ENCODE measurements at places on chromosomes 16 and 17.
A peak's percentile ranks its signal among the peaks of the same experiment; 100 is the strongest.

DNA sequence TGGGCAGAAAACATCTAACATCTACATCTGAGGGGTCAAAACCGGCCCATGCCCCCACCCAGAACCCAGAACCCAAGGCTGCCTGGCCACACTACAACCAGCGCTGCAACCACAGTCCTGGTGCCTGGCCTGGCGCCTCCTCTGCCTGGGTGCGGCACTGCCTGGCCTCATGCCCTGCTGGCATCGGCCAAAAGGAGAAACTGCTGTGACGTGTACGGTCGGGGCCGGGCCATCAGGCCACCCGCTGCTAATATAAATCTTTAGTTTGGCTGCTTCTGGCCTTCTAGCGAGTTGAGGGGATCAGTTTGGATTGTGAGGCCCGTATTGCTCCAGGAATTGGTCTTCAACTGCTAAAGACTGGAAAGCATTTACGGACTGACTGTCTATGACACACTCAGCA, 22.8 kb downstream of the TMEM204 start:
- no peak for DNase-seq

- no peak for DNase-seq
These were observed 250.0 kb downstream of the PRKCA start for GRCh38 chr17:66552371-66552770.

GRCh38 chr16:49921791-49922456, 66.0 kb upstream of the ZNF423 start:
- DNase-seq: peak; percentile 5

DNA sequence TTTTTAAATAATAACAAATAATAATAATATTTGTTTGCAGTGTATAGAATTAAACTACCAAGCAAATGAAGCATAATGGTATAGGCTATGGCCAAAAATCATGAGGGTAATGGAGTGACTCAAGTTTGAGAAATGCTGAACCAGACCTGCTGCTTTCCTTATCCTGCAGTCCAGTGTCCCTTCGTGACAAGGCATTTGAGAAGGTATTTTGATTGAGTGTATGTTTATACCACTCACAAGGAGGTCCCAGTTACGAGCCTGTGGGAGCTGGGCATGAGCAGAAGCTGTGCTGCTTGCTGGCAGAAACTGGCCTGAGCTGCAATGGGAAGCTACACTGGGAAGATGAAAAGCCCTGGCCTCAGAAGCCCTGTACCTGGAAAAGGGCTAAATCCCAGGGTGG, 50.3 kb downstream of the GNAO1 start:
- no peak for DNase-seq

- peak; percentile 65 for DNase-seq
These were observed 6.3 kb downstream of the CCDC102A start for GRCh38 chr16:57530104-57530521.

GRCh38 chr17:44331249-44331760, 6.7 kb upstream of the SLC25A39 start:
- DNase-seq: peak; percentile 41

DNA sequence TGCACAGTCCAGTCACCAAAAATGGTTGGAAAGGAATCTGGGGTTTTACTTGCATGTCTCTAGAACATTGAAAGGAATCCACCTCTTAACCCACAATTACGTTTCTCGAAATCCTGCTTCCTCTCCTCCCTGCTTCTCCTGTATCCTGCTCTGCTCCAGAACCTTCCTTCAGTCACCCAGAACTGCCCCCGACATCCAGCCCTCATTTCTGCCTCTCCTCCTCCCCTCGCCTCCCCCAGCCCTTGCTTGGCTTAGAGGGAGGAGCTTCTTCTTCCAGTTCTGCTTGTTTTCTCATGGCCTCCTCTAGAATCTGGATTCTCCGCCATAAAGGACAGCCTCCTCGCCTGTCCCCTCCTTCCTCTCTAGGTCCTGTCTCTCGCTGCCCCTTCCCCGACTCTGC, 48.3 kb downstream of the ZDHHC7 start:
- DNase-seq: no peak

GRCh38 chr16:14248791-14249190, 177.7 kb downstream of the MRTFB start:
- no peak for DNase-seq

- no peak for DNase-seq
These were observed 1.4 kb downstream of the HIRIP3 start for GRCh38 chr16:29993903-29994599.

- no peak for DNase-seq
These were observed 104.1 kb upstream of the CORO6 start for GRCh38 chr17:29726715-29727252.

DNA sequence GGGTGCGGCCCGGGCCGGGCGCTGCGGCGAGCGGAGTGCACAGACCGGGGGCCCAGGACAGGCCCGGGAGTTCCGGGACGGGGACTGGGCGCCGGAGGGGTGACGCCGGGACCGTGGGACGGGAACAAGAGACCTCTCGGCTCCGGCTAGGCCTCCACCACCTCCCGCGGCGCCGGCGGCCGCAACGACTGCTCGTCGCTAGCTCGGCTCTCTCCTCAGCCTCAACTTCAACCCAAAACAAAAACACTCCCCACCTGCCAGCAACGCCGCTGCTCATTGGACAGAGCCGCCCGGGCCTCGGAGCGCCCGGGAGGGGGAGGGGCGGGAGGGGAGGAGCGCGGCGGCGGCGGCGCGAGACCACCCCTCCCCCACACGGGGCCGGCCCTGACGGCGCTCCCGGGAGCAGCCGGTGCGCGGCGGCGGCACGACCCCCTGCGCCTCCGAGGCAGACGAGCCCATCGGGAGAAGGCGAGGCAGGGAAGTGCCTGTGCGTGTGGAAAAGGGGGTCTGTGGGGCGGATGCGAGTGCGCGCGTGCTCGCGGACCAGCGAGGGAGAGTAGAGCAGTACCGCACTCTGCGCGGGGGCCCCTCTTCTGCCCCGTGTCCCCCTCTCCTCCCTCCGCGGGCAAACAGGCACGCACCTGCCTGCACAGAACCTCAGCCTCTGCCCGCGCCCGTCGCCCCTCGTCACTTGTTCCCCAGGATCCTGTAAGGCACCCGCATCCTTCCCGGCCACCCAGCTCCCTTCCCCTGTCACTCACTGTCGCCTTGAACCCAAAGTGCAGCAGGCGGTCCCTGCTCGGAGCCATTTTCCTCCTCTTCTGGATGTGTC, at the start of gene FBXL20:
Gene FBXL20, minus strand, starts transcription at position 215 of the 832 bp plus-strand sequence. CDS start 224 bp downstream, outside the sequence.
- DNase-seq: peak; percentile 81

DNA sequence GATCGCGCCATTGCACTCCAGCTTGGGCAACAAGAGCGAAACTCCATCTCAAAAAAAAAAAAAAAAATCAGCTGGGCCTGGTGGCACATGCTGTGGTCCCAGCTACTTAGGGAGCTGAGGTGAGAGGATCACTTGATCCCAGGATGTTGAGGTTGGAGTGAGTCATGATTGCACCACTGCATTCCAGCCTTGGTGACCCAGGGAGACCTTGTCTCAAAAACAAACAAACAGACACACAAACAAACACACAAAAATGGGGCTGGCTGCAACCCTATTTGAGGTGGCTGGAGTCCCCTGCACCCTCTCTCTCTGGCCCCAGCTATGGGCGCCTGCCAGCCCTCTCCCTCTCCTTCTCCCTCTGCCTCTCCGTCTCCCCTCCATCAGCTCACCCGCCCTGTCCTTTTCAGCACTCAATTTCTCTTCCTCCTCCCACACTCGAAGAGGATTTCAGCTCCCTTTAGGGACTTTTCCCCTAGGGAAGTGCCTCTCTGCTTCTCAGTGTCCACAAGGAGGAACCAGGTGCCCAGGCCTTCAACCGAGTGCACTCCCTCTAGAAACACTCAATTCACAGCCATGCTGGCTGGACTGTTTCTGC, 17.5 kb upstream of the TFAP4 start:
- no peak for DNase-seq

DNA sequence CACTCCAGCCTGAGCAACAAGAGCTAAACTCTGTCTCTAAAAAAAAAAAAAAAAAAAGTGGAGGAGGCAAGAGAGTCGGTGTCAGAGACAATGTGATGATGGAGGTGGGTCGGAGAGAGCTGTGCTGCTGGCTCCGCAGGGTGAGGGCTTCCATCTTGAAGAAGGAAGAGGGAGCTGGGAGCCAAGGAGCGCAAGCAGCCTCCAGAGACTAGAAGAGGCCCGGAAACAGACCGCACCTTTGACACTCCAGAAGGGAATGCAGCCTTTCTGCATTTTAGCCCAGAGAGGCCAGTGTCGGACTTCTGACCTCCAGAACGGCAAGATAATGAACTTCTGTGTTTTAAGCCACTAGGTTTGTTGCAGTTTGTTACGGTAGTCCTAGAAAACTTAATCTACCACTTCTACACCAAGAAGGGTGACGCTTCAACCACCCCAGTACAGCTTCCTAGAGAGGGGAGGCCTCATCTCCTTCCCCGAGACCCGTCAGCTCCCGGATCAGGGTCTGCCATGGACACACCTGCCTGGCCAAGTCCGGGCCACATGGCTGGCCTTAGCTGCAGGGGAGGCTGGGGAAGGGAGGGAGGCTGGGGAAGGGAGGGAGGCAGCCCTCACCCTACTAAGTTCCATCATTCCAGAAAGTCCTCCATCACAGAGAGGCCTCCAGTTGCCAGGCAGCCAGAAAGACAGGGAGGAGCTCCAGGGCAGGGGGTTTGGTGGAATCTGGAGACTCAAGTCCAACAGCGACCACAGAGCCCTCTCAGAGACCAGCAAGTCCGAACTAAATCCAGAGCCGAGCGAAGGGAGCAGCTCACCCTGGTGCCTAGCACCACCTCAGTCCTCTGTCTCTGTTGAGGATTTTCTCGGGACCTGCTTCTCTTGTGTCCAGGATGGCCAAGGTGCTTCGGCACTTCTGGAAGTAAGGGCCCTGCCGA, 13.2 kb upstream of the RBFOX3 start:
- DNase-seq: no peak

- no peak for DNase-seq
These were observed 118.0 kb upstream of the PLCG2 start for GRCh38 chr16:81661082-81661481.

GRCh38 chr17:79806863-79807720, 10.2 kb upstream of the CBX8 start:
- no peak for DNase-seq

GRCh38 chr16:89140981-89141883, 30.3 kb upstream of the CDH15 start:
- no peak for DNase-seq

DNA sequence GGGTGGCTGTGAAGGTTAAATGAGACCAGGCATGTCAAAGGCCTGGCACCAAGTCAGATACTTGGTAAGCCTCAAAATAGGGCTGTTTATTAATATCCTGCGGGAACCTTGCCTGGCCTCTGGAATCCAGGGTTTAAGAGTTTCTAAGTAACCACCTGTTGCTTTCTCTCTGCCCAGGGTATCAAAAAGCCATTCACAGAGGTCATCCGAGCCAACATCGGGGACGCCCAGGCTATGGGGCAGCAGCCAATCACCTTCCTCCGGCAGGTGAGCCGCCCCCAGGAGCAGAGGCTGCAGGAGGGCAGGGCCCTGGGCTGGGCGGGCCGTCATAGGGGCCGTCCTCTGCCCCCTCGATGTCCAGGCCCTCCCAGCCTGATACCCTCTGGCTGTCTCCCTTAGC, 13.3 kb downstream of the GPT2 start:
- no peak for DNase-seq

- no peak for DNase-seq
These were observed 23.8 kb upstream of the NFATC3 start for GRCh38 chr16:68061396-68061795.

DNA sequence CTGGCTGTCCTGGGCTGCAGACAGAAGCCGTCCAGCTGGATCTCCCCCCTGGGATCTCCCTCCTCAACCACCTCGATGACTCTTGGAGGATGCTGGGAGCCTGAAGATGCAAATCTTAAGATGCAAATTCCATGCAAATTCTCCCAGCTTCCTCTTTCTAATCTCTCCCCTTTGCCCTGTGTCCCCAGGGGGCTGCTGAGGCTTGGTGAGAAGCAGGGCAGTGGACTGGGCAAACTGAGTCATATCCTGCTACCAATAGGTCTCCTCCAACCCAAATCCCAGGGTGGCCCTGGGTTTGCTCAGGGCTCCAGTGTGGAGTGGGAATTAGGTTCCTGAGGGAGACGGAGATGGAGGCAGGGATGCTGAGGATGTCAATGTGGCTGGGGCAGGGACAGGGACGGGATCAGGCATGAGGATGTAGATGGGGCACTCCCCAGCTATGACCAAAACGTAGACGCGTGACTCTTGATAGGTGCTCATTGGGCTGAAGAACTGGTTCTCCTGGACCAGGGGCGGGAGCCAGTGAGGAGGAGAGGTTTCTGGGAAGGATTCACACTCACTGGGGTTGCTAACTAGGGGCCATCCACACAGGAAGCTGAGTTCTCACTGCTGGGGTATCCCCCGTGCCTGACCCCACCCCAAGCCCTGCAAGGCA, 3.6 kb upstream of the ALOX12B start:
- DNase-seq: no peak

- no peak for DNase-seq
These were observed 556 bp upstream of the SPNS1 start for GRCh38 chr16:28974007-28974436.

- no peak for DNase-seq
These were observed 47.3 kb downstream of the TBC1D16 start for GRCh38 chr17:79988185-79988971.

DNA sequence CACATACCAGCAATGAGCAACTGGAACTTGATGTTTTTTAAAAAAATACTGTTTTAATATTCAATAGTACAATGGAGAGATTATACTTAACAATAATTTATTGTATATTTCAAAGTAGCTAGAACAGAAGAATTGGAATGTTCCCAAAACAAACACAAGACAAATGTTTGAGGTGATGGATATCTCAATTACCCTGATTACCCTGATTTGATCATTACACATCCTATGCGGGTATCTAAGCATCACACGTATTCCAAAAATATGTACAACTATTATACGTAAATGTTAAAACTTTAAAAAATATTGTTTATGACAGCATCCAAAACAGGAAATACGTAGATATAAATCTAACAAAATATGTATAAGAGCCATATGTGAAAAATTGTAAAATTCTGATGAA, 96.8 kb downstream of the DYNLRB2 start:
- DNase-seq: no peak

GRCh38 chr17:17019430-17019762, 22.9 kb upstream of the MPRIP start:
- no peak for DNase-seq

Data from stimulated activated CD8-positive, alpha-beta memory T cell treated with anti-CD3 and anti-CD28 coated beads, Interleukin-4, amount 100 ng/mL, for 4 hours (primary cell).